Astrocyte of the cerebellum (primary cell): ENCODE measurements at places on chromosomes 6 and 20.

DNA sequence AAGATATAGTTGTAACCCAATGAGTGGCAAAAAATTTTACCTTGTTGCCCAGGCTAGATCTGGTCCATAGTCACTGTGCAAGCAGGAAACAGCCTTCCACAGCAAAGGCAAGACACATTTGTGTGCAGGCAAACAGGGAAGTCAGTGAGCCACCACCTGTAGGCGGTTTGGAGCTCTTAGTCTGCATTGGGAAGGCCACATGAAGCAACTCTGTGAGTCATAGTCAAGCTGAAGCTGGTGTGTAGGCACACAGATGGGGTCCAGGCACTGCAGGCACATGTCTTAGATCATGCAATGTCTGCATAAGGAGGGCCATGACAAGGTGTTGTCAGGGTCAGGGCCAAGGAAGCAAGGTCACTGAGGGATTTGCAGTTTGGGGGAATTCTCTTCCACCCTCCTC, 543.2 kb upstream of the EPHA7 start:
- no peak for DNase-seq

DNA sequence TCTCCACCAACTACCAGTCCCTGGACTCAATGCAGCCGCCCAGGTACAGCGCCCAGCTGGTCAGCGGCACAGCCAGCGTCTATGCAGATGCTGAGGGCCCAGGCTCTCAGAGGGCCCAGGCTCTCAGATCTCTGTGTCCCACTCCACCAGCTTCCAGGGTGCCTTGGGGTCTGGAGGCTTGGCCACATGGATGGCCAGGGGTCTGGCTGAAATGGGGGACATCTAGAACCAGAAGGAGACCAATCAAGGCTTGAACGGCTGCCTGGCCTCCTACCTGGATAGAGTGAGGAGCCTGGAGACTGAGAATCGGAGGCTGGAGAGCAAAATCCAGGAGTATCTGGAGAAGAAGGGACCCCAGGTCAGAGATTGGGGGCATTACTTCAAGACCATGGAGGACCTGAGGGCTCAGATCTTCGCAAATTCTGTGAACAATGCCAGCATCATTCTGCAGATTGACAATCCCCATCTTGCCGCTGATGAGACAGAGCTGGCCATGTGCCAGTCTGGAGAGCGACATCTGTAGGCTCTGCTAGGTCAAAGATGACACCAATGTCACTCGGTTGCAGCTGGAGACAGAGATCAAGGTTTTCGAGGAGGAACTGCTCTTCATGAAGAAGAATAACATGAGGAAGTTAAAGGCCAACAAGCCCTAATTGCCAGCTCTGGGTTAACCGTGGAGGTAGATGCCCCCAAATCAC, 44.1 kb upstream of the GRM4 start:
- no peak for DNase-seq

GRCh38 chr6:76831299-76831698, 632.0 kb downstream of the HTR1B start:
- no peak for DNase-seq

GRCh38 chr6:111057074-111057752, 30.1 kb upstream of the SLC16A10 start:
- peak; percentile 40 for DNase-seq

GRCh38 chr20:914727-915498, 1.2 kb downstream of the ANGPT4 start:
- DNase-seq, result no peak

DNA sequence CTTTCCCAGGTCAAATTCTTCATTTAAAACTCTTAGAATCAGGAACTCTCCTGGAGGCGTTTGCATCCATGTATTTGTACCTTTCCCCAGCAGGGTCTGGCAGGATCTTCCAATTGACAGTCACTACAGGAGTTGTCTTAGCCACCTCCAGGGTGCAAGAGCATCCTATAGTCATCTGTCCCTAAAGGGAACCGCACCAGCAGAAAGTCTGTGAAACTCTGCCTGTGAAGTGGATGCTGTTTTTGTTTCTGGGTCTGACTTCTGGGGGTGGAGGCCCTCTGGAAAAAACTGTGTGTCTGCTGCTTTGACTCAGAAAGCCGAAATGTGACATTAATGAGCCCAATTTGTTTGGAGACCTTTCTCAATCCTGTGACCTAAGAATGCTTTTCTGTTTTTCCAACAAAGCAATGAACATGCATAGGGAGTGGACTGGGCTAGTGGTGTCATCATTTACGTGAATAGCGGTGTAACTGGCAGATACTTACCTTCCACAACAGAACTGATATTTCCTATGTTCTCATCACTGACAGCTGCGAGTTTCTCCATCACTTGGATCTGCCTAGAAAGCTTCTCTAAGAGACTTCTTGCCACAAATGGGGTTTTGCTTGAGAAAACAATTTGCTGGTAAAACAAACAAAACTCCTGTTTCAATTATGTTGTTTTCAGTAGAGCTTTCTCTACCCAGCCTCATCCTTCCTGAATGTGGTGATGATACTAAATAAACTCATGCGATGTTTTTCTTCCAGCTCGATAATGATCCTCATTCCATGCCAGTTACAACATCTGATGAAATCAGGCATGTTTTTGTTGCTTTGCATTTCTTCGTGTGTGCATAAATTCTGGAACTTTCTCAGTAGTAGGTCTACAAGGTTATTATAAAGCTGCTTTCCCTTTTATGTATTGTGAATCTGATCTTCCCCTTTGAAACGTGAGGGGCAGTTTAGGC, 33.3 kb upstream of the ARMH2 start:
- peak; percentile 11 for DNase-seq

DNA sequence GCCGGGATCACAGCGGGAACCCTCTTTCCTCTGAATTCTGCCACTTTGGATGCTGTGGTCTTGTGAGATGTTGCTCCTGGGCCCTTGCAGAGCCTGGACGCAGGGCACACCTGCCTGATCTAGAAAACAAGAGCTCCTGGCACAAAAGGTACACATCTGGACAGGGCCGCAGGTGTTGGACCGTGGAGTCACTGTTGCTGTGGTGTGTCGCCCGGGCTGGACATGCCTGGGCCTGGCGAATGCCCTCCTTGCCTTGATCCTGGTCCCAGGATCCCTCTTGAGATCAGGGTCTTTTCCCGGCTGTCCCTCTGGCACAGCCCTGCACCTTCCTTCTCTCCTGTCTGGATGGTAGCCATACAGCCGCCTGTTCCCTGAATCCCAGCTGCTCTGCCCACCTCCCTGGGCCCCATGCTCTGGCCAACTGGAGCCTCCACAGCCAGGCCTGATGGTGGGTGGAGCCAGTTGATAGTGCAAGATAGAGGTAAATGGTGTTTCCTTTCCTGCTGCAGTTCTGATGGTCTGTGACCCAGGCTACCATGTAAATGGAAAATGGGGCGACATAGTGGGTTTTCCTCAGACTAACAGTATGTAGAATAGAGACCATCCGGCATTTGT, 5.0 kb downstream of the FOXP4 start:
- no peak for DNase-seq

- DNase-seq, result peak; percentile 32
These were observed 57.2 kb upstream of the ARHGAP18 start for GRCh38 chr6:129766959-129767728.

DNA sequence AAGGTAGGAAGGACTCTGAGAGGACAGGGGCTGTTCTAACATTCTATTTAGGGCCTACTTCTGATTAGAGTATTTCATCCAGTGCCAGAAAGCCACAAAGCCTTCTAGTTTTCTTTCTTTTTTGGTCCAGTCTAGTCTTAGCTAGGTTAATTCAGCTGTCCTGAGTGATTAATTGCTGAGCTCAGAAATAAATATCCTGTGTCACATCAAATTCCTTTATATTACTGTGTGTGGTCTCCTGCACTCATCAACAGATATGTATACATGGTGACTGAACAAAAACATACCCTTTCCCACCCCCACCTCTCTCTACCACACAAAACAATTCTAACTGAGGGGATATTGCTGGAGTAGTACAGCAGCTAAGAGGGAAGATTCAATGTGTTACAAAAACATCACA, 601.5 kb upstream of the NRSN1 start:
- DNase-seq, result no peak

- DNase-seq, result no peak
These were observed 32.4 kb downstream of the PHACTR1 start for GRCh38 chr6:12748815-12749521.

DNA sequence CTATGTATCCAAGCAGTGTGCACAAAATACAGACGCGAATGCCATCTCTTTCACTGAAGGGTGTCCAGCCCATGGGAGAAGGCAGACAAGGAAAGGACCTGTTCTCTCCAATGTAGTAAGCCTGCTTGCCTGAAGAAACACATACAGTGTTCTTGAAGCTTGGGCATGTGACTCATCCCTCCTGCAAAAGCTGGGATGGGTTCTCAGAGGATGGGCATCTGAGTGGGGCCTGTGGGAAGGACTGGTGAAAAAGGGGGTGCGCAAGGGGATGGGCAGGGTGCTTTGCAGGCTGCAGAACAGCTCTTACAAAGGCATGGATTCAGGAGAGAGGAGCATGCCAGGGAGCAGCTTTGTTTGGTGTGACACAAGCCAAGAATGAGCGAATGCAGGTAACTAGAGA, 128.1 kb downstream of the FYN start:
- DNase-seq, result no peak

GRCh38 chr6:41280381-41281057, 6.0 kb downstream of the TREM1 start:
- DNase-seq, result no peak

GRCh38 chr20:15332711-15333160, 995.3 kb upstream of the FLRT3 start:
- DNase-seq, result no peak

DNA sequence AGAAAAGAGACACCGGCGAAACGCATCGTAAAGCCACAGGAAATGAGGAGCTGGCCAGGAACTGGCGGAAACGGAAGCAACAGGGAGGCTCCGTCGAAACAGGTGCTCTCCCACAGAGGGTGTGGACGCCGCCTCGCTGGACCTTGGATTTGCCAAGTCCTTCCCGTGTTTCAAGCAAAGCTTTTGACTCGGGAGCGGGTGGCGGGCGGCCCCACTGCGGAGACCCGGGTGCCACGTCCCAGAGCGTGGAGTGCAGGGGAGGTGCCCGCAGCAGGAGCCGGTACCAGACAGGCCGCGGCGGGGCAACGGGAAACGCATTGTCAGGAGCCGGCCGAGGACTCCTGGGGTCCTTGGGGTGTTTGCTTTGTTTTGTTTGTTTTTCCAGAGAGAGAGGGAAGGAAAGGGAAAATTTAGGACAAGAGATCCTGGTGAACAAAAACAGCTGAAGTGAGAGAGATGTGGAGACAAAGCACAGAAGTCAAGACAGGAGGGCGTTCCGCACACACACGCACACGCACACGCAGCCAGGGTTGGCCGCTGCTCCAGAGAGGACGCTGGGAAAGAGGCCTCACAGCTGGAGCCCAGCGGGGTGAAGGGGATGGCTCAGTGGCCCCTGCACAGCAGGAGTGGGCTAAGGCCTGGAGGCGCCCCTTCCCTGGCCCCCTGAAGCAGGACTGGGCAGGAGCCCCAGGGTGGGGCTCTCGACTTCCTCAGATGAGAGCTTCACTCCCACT, 50.9 kb upstream of the CHRNA4 start:
- DNase-seq, result no peak

DNA sequence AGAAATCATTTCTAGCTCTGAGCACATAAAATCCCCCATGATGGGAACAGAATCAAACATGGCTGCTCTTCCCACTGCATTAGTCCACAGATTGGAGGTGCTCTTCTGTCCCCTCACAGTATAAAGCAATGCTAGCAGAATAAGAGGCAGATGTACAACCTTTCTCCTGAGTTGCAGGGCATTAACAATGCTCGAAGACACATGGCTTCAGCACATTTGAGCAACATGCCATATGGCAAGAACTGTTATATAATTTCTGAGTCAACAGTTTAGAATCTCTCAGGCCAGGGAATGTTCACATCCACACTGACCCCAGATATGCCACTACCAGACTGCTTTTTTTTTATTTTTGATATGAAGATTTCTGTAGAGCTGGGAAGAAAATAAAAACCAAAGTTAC, 119.6 kb downstream of the KIF13A start:
- DNase-seq, result peak; percentile 41

DNA sequence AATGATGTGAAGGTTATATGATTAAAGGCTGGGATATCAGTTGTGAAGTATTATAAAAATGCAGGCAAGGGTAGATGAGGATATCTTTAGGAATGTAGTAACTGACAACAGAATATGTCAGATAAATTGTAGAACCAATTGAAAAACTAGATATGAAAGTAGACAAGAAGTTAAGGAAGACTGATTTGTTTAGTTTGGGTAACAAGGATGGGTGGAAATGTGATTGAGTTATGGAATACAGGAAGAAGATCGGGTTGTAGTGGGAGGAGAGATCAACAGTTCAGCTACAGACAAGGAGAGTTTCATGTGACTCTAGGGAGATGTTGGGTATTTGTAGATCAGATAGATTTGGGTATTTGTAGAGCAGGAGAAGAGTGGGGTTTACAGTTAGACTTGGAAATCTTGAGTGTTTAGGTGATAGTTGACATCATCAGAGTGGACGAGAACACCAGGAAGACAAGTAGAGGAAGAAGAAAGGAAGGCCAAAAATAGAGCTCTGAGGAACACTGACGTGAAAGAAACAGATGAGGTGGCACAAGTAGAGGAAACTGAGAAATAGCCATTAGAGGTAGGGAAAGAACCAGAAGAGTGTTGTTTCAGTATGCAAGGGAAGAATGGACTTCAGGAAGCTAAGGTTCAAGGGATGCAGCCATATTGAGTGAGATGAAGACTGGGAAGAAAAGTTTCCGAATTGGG, 12.1 kb upstream of the TSPYL1 start:
- DNase-seq, result no peak

DNA sequence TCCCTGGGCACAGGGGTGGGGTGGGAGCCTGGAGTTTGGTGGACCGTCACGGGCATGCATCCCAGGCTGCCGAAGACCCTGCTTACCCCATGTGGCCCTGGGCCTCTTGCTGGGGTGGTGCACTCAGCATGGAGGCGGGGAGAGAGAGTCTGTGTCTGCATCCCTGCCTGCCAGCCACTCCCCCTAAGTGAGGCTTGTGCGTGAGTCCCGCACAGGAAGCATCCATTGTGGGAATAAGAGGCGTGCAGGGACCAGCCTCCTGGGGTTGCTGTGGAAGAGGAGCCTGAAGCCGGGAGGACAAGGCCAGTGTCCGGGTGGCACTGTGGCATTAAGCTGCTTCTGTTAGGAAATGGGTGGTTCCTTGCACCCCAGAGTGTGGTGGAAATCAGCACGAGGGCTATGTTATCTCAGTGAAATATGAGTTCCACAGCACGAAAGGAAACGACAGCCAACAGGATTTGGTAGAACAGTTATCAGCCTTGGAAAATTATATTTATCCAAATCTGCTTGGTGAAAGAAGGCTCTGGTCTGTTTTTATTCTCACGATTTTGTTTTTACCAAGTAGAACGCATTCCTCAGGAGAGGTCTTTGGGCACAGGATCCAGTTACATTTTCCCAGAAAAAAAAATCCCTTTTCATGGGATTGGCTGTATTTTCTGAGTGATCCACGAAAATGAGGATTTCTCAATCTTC, 35.7 kb downstream of the CDH4 start:
- DNase-seq, result no peak

DNA sequence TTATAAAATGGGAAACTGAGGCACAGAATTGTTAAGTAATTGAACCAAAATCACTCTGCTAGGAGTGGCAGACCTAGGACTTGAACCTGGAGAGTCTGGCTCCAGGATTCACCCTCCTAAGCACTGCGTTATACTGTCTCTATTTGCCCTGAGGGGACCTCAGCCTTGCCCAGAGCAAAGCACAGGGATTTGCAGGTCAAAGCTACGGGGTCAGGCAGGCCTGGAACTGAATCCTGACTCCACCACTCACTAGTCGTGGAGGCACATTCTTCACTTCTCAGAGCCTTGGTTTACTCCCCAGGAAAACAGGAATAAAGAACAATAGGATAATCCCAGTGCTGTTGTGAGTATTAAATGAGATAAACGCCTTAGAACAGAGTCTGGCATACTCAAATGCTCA, 19.4 kb downstream of the KCNK15 start:
- DNase-seq, result no peak

GRCh38 chr6:142569676-142570075, 267.9 kb downstream of the ADGRG6 start:
- DNase-seq, result no peak
